ENCODE measurements at places on chromosomes 2 and 18.

GRCh38 chr2:219689676-219690628 is 62.5 kb downstream of the SLC4A3 start:
- no peak for DNase-seq

DNA sequence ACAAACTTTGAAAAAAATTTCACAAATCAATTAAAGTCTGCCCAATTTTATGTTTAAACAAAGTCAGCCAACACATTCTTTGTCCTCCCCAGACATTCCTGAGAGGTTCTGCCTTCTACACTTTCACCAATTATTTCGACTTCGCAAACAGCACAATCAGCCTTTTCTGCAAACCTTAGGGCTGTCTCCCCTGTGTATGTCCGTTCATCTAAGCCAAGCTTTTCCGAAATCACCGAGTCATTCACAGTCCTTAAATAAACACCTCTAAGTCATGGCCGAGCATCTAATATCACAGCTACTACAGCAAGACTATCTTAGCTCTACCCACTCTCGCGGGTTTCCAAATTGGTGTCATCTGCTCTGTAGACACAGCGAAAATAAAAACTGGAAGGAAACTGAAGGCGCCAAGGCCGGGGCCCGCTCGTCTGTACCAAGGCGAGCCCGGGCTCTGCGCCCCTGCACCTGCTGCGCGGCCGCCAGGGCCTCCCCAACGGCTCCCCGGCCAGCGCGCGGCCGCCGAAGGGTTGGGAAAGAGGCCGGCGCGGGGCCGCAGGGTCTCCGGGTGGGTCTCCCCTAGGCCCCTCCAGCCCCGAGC is 730 bp downstream of the ODC1 start:
- no peak for DNase-seq

- peak; percentile 87 for DNase-seq
Measured at GRCh38 chr2:102033031-102033749, 41.4 kb downstream of the IL1R2 start.

- DNase-seq: no peak
Measured at GRCh38 chr2:182558564-182558963, 131.7 kb upstream of the PDE1A start.

GRCh38 chr2:51413726-51414125 is 381.8 kb upstream of the NRXN1 start:
- no peak for DNase-seq

DNA sequence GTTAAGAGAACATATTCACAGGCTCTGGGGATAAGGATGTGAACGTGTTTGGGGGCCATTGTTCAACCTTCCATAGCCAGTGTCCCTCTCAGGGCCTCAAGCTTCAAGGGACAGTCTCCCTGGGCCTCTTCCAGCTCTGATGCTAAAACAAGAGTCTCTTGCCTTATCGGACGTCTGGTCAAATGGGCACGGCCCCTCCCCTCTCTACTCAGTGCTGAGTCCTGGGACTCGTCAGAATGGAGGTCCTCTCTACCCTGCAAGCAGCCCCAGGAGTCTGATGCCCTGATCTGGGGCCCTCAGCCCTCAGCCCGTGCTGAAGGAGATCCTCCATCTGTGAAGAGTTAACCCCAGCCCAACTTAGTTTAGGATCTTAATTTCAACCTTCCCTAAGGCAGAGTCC is 198.2 kb downstream of the ZFP36L2 start:
- DNase-seq: no peak

DNA sequence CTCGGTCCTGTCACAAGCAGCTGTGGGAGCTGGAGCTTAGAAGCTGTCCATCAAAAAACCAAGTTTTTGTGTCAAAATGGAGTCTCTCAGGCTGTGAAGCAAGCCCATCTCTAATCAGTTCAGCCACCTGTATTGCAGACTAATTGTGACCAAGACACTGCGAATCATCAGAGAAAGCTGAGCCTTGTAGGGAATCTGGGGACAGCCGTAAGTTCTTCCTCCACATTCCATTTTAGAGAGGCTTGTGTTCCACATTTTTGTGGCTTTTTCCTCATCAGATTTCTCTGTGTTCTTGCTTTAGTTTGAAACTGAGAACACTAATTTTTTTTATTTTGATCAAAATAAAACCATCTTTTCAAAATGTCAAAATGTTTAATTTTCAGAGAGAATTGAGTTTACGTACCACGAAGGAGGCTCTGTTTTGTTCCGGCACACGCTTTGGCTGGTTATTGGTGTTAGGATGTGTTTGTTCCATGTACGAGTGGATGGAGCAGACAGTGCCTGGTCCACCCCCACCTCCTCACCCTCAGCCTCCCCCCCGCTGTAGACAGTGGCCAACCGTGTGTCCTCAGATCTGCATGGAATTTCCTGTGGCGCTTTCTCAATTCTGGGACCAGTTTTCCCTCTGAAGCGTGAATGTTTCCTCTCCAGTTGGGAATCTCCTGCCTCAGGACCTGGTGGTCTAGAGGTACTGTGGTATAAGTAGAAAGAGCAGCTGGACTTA is 140.8 kb downstream of the AGAP1 start:
- no peak for DNase-seq

- DNase-seq: no peak
Measured at GRCh38 chr2:130834931-130835765, 1.6 kb upstream of the ARHGEF4 start.

DNA sequence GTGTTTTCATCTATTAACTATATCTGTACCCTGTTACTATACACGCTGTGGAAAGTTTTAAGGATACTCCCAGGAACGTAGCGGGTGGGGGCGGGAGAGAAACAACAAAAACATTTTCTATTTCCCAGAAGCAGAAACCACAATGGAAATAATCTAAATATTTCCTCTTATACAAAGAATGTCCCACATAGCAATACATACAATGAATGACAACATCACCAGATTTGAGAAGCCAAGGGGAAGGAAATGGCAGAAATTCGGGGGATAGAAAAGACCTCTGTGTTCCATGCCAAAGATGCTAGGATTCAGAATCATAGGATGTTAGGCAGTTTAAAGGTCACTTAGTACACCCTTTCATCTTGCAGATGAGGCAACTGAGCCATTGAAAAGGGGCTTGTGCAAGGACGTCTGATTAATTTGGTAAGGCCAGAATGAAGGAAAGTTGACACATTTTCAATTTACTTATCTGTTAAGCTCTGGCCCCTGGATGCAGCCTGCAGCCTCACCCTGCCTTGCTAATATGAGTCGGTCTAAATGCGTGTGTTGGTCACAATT is 41.1 kb upstream of the SCYGR1 start:
- DNase-seq: no peak

GRCh38 chr2:28348149-28348567 is 44.5 kb upstream of the FOSL2 start:
- no peak for DNase-seq

DNA sequence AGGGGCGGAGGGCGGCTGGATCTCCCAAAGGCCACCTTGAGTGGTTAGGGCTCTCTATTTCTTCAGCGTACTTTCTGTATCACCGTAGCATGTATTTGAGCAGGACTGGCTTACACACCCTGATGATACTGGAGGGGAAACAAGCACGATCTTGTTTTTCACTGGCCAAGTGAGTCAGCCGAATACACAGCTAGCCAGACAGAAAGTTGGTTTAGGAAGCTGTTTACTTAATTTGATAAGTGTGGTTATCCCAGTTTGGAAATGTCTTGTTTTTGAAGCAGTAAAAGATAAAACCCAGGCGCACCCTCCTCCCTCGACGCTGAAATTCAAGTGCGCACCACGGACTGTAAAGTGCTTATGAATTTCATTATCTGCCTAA is 582 bp downstream of the RIOK3 start:
- no peak for DNase-seq

GRCh38 chr2:241933179-241933911 is 63.8 kb downstream of the RTP5 start:
- no peak for DNase-seq

DNA sequence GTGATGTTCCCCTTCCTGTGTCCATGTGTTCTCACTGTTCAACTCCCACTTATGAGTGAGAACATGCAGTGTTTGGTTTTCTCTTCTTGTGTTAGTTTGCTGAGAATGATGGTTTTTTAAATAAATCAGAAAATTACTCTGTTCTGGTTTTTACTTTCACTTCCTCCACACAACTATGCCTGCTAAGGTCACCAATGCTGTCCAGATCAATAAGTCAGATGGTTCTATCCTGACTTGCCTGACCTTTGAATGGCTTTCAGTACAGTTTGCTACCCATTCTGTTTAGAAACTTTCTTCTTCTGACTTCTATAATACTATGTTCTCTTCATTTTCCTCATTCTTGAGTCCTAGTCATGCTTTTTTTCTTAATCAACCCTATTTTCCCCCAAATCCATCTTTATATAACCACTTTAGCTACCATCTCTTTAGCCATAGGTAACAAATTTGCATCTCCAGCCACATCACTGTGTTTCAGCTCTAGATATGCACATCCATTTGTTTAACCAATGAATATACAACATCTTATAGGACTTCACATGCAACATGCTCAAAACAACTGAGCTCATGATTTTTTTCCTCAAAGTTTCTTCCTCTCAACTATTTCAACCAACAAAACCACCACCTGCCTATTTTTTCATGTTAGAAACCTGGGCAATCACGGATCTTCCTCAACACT is 58.8 kb upstream of the SLC38A11 start:
- DNase-seq: no peak

DNA sequence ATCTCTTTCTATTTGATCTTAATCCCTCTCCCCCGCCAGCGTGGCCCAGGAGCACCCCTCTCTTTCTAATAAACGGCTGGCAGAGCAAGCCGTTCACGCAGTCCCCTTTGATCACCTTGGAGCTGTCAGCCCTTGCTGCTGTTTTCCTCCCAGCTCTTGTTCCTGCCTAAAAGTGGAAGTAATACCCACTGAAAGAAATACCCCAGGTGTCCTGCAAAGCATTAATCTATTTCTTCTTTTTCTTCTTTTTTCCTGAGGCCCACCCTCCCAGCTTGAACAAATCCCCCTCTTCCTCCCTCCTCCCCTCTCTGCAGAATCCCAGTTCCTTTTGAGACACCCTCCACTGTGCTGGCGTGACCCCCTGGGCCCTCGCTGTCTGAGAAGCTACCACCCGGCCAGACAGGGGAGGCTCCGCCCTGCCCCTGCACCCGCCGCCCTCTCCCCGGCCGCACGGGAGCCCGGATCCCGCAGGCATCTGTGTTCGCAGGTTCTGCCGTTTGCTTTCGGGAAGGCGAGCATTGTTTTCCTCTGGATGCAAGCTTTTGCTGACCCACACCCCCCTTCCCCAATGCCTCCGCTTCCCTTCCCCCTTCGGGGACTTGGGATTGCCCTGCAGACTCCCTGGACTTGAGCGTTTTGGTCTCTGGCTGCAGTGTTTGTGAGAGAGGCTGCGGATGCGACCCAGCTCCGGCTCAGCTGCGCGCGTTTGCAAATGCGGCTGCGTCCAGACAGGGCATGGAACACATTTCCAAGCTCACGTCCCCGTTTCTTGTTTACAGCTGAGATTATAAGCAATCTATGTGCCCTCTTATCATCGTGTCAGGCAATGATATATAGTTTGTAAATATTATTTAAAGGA is 631.5 kb downstream of the NYAP2 start:
- peak; percentile 16 for DNase-seq

DNA sequence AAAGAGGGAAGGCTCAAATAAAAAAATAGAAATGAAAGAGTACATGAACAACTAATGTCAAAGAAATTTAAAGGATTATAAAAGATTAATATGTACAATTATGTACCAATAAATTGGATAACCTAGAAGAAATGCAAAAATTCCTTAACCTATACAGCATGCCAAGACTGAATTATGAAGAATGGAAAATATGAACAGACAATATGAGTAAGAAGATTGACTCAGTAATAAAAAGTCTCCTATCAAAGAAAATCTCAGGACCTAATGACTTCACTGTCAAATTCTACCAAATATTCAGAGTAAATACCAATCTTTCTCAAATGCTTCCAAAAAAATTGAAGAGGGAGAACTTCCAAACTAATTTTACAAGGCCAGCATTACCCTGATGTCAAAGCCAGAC is 120.2 kb upstream of the SPOPL start:
- no peak for DNase-seq

GRCh38 chr2:208142240-208142924 is 3.6 kb downstream of the CRYGB start:
- peak; percentile 15 for DNase-seq

DNA sequence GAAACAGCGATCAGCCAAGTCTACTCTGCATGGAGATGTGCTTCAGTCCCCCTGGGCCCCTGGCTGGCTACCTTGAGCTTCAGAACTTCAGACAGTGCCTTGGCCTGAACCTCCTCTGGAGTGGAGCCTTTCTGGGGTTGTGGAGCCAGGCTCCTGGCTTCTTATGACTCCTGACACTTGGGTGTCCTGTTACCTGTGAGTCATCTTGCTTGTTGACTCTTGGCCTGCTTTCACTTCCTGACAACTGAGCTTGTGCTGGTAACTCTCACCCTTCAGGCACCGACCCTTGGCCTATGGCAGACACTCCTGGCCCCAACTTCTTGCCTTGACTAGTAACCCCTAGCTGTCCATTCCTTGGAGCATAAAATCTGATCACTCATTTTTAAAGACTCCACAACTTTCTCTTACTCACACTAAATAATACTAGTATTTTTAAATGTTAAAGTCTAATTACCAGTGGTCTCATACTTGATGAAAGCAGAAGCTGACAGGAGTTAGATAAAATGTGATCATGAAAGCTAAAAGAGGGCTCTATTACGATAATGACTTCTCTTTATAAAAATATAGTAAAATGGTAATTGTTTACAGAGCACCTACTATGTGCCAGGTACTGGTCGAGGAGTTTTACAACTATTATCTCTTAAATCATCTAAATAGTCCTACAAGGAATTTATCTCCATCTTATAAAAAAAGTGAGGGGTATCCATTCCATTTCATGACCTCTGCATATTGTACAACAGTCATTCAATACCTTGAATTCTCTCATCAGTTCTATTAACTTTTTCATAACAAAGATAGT is 46.3 kb upstream of the VIT start:
- peak; percentile 15 for DNase-seq

DNA sequence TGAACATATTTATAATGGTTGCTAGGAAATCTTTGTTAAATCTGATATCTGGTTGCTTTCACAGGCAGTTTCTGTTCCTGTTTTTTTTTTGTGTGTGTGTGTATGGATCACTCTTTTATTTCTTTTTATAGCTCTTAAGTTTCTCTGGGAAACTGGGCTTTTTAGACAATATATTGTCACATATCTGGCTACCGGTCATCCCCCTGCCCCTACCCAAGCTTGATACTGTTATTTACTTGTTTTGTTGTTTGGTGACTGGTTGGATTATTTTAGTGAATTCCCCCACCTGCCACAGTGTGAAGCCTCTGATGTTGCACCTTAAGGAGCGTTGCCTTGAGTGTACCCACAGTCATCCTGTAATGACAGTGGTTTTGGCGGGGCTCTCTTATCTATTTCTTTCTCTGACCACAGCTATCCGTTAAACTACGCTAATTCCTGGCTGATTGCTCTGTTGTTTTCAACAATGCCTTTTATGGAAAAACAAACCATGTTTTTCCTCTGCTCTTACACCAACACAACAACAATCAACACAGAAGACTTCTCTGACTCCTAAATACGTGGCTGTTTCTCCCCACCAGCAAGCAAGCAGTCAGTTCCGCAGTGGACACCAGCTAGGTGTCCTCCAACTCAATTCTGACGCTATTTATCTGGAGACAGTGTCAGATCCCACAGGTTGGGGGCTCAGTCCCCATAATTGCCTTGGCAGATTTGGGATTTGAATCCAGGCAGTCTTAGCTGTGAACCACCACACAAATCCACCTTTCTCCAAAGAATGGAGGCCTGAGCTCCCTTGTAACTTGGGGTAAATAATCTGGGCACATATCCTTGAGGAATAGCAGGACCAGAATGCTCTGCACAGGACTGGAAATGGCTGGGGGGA is 10.9 kb downstream of the GNLY start:
- DNase-seq: no peak

- no peak for DNase-seq
Measured at GRCh38 chr2:237536617-237537016, 29.8 kb upstream of the PRLH start.
